Dermis microvascular lymphatic vessel endothelial cell (primary cell): ENCODE measurements at places on chromosomes 7 and 10. TPM values are rescaled to one million over a fixed set of nuclear protein-coding genes. Genes with fewer than 3 reads are reported as not detected.

The FOXP2 gene
- 2.4 and 7.6 TPM in 2 replicates for total RNA-seq

The SORBS1 gene
- total RNA-seq, result 0.77 and 2.4 TPM in 2 replicates

The MGMT gene
- 8.2 and 9.6 TPM in 2 replicates for total RNA-seq

DNA sequence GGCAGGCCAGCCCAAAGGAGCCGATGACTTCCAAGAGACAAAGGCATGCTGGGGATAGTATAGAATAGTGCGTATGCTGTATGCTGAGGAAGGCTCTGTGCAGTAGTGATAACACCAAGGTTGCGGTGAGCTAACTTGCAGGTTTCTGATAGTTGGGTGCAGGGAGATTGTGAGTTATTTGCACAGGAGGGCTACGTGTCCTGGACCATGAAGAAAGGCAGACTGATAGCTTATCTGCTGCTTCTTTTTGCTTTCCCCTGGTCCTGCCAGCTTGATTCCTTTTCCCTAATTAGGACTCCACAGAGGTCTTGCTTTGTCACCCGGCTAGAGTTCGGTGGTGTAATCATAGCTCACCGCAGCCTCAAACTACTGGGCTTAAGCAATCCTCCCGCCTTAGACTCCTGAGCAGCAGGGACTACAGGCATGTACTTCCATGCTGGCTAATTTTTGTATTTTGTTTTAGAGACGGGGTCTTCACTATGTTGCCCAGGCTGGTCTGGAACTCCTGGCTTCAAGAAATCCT, 43.9 kb upstream of the ARHGAP12 start:
- DNase-seq, result no peak

DNA sequence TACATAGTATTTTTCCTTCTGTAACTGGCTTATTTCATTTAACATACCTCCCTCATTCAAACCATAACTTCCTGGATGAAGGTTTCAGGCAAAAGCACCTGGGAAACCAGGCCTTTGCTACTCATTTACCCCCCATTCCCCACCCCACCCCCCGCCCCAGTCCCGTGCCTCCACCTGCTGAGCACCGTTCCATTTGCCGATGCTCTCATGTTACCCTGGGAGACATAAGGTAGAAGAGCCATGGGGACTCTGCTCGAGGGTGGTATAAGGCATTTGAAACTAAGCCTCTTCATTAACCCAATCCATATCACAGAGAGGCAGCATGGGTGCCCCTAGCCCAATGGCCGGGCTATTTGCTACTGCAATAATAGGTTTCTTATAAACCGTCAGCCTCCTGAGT, 22.2 kb upstream of the MCM10 start:
- DNase-seq, result no peak

DNA sequence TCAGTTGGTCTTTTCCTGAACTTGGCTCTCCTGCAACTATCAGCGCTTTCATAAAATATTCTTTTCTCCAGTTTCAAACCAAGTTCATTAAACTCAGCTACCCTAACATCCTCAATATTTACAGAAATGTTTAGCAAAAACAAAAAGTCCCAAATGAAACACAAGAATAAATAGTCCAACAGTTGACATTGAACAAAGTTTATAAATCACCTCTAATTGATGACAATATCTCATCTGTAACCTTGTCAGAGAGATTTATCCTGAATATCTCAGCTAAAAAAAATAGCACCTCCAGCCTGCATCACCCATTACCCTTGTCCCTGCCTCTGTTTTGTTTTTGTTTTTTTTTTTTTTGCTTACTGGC, 76.1 kb downstream of the ANK3 start:
- DNase-seq, result no peak

DNA sequence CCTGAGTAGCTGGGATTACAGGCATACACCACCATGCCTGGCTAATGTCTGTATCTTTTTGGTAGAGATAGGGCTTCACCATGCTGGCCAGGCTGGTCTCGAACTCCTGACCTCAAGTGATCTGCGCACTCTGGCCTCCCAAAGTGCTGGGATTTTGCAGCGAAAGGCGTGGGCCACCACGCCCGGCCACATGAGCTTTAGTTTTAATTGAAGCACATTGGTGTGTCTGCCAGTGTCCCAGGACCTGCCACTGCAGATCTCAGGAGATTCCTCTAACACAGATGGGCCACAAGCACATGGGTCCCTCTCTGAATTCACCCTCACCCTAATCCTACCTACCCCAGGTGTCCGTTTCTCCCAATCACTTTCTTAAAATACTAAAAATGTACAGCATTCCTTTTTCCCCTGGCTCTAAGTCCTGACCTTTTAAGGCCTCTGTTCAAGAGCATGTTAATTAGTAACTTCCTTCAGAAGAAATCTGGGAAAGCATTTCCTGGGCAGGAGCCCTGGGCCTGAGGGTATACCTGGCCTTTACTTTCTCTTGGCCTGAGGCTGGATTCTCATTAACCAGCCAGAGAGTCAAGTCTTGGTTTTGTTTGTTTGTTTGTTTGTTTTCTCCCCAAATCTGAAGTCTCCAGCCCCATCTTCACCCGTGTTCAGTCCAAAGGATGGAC, 82.6 kb downstream of the PRPF18 start:
- DNase-seq, result no peak

GRCh38 chr10:47351899-47352815, 4.0 kb downstream of the RBP3 start:
- no peak for DNase-seq

- DNase-seq, result no peak
Observed at GRCh38 chr7:107439025-107439424, 30.8 kb upstream of the GPR22 start.

DNA sequence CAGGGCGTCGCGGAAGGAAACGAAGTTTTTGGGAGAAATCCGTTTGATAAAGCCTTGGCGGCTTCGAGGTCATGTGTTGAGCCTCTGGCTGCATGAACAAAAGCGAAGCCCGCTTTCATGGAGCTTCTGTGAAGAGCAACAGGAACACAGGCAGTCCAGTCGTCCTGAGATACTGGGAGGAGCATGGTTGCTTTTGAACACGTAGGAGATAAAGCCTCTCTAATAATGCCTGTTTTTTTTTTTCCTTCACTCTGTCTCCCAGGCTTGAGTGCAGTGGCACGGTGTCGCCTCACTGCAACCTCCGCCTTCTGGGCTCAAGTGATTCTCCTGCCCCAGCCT, 473 bp upstream of the ZNF32 start:
- no peak for DNase-seq
